ENCODE measurements at places on chromosomes 12 and 14. TPM values are rescaled to one million over a fixed set of nuclear protein-coding genes. Genes with fewer than 3 reads are reported as not detected.

- no peak for DNase-seq
Measured at GRCh38 chr12:112430929-112431328, 12.2 kb downstream of the PTPN11 start.

DNA sequence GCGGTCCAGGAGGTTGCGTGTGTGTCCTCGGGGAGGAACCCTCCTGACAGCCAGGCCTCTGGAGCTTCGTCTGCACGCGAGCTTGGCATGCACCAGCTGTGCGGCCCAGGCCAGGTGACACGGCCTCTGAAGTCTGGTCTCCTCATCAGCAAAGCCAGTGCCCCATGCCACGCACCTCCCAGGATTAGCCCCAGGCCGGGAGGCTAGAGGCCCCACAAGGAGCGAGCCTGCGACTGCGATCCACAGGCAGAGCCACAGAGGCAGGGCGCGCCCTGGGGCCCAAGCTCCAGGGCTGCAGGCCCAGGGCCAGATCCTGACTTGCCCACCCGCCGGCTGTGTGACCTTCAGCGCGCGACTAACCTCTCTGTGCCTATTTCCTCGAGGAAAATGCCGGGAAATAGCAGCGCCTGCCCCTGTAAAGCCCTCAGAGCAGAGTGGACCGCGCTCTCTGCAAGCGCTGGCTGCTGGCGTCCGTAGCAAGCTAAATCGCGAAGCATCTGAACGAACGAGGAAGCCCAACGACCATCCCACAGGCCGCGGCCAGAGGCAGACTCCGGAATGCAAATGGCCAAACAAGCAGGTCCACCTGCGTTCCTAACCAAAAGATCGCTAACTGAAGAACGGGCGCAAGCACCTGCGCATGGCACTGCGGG is 492 bp upstream of the BTBD6 start:
- no peak for DNase-seq

The DNAJC22 gene
- total RNA-seq: 0.16 TPM

The SLC17A8 gene
- not detected for total RNA-seq

DNA sequence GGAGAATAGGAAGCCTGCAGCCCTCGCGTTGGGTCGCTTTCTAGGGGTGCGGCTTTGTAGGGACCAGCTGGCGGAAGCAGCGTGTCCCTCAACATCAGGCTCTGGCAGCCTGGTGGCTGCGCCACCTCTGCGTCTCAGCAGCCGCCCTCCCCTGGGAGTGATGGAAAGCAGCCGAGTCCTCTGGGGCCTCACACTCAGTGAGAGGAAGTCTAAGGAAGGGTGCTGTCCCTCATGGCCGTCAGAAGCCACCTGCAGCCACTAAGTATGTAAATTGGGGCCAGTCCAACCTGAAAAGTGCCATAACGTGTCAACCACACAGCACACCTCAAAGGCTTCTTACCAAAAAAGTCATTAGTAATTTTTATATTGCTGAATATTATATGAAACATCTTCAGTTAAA is 80.3 kb downstream of the WDR20 start:
- no peak for DNase-seq

- no peak for DNase-seq
Measured at GRCh38 chr12:6452245-6452943, 552 bp downstream of the TAPBPL start.

- no peak for DNase-seq
Measured at GRCh38 chr12:128830505-128830893, 6.7 kb upstream of the SLC15A4 start.

- DNase-seq: peak; percentile 3
Measured at GRCh38 chr14:23548351-23549318, 2.9 kb downstream of the ZFHX2 start.

DNA sequence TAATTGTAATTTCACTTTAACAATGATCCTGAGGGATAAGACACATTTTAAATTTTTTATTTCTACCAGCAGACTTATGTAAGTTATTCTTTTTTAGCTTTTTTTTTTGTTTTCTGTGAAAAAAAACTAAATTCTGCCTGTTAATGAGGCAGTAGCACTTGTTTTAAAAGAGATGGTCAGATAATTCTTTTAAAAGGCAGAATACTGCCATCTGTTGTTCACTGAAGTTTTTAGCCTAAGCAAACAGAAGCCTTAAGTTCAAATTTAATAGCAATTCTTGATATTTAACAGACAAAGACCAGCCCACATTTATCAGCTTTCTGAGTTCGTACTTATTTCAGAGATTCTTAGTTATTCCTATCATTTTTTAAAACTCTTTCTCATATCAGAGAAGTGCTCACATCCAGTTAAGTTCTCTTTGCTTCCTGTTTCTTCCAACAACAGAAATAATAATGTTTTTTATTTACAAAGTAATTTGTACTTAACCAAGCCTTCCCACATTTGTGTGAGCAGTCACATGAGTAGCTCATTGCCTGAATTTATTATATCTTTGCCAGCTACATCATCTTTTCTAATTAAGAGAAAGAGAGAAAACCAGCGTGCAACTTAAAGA is 93.4 kb upstream of the SLCO1C1 start:
- no peak for DNase-seq

- no peak for DNase-seq
Measured at GRCh38 chr14:32611752-32612151, 282.7 kb downstream of the AKAP6 start.

The TAS2R7 gene
- total RNA-seq: not detected

DNA sequence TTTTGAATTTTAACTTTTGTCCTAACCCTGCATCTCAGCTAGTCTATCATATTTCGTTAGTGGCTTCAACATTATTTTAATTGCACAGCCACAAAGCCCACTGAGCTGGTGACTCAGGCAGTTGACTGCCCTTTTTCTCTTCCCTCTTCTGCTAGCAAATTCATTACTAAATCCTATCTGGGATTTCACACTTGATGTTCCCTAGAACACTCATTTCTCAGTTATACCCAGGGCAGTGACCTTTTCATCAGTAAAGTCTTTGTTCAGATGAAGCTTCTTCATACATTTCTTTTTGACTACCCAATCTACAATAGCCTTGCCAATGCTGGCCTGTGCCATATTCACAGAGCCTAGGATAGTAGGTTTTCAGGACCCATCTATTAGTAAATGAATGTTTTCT is 107.0 kb downstream of the ATXN7L3B start:
- no peak for DNase-seq

DNA sequence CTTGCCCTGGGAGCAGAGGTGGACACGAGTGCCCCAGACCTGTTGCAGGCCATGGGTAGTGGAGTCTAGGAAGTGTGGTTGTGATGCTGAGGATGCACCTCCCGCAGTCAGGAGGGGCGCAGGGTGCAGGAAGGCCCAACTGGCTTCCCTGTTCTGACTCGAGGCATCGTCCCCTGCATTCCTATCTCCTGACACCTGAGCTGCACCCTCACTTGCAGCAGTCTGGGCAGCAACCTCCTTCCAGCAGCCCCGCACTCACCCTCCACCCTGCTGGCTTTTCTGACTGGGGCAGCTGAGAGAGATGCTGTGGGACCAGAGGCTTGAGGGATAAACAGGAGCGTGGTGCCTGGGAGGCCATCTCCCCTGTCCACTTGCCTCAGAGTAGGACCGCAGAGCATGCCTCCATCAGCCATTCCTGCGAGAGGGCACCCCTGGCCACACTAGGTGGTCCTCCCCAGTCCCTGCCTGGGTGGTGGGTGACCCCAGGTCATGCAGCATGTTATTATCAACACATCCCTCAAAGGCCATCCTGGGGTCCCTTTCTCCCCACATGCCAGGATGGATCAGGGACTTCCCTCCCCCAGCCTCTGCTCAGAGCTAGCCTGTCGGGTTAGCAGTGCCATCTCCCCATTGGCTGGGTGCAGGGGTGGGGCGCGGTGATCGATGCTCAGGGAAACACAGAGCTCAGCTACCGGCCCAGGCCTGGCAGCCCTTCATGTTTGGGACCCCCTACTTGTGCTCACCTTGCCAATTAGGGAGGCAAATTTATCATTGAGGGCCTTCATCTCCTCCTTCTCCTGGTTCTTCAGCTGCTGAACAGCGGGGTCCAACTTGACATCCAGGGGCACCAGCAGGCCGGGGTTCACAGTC is 719 bp downstream of the KRT80 start:
- no peak for DNase-seq

DNA sequence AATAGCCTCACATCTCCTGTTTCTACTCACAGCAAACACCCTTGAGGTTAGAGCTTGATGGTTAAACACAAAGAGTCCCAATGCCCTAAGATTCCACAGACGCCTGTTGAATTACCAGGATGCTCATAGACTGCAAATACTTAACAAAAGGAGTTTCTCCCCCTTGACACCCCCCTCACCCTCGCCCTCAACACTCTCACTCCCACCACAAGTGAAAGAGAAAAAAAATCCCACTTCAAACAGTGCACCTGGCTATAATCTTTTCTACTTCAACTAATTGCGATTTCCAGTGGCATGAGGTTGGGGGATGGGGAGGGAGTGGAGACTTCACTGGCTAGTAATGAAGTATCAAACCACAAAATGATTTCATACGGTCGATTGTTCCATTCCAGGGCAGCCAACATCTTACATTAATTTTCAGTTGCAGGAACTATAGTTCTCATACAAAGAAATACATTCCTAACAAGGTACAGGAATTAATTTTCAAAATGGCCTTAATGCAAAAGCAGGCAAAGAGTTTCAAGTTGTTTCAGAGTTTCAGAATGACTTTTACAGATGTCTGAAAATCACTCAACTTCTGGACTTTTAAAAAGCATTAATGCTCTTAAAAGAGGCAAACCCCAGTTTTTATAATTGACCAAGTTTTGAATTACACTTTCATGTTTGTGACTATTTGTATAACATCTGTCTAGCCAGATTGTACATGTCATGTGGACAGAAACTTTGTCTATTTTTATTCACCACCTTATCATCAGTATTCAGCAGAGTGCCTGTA is 390.7 kb downstream of the C12orf75 start:
- no peak for DNase-seq

DNA sequence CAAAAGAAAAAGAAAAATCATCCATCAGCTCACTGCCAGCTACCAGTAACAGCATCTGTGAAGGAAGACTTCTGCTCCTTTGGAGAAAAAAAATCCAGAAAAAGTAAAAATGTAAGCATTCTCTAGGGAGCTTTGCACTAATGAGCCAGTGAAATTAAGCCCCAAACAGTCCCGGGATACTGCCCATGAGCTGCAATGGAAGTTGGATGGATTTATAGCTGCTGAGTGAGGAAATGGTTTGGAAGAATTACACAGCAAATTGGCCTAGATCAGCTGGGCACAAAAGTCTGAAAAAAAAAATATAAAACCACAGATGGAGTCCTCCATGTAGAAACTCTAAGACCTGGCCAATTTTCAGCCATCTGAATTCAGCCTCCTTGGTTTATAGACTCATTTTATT is 462.9 kb upstream of the USP15 start:
- no peak for DNase-seq

DNA sequence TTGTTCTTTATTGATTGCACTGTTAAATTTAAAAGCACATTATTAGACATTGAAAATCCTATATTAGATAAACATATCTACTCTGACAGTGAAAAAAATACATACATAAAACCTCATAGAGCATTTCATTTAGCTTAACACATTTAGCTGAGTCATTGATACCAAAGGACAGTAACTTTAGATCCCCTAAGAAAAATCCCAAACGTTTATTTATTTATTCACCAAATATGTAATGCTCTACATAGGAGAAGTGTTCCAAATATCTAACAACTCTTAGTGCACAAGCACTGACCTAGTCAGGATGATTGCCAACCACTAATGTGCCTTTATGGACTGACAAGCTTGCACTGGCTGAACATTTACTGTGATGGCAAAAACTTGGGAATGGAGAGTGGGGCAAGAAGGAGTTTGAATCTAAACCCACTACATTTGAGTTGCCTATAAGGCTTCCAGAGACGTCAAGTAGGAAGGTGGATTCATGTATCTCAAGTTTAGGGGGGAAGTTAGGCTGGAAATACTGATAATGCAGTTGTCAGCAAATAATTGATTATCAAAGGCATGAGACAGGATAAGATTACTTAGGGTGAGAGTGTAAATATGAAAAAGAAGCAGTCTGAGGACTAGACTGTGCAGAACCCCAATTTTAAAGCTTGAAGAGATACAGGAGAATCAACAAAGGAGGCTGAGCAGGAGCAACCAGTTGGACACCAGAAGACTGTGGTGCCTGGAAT is 156.4 kb downstream of the PLCZ1 start:
- no peak for DNase-seq

The BICDL1 gene
- total RNA-seq: 0.35 TPM

The SAMD15 gene
- not detected for total RNA-seq

- no peak for DNase-seq
Measured at GRCh38 chr12:21694660-21695059, 37.0 kb upstream of the LDHB start.

DNA sequence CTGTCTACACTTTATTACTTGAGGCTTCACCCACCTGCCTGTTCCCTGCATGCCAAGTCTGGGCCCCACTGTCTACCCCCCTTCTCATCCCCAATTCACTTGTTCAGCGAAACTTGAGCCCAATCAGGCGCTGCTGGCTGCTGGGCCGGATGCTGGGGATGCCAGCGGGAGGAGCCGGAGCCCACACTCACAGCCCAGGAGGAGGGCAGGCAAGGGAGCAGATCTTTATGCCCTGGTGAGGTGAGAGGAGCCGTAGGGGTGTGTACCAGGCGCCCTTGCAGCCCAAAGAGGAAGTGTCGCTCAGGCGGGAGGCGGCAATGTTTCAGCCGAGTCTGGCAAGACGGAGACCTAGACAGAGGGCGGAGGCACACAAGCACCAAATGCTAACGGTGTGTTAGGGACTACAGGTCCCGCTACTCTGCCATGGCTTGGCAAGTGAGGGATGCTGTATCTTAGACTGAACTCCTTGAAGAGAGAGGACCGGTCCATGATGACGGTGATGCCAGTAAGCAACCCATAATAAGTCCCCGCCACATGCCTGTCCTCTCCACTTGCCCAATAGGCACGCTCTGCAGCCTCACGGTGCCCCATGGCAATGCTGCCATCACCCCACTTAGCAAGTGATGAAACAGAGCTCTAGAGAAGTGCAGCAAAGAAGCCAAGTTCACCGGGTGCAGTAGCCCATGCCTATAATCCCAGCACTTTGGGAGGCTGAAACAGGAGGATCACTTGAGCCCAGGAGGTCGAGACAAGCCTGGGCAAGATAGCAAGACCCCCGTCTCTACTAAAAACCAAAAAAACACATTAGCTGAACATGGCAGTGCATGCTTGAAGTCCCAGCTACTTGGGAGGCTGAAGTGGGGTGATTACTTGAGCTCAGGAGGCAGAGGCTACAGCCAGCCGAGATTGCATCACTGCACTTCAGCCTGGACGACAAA is 41.6 kb downstream of the LRRC74A start:
- DNase-seq: peak; percentile 71

GRCh38 chr12:93243689-93244513 is 133.8 kb upstream of the NUDT4 start:
- no peak for DNase-seq

Measured in Right ventricle myocardium superior (tissue), 1 donor.